ENCODE measurements at places on chromosomes 1 and 21.
A peak's percentile ranks its signal among the peaks of the same experiment; 100 is the strongest.

GRCh38 chr1:111846842-111847241 is 91.1 kb downstream of the DDX20 start:
- no peak for DNase-seq

GRCh38 chr1:176110203-176110602 is 96.9 kb downstream of the COP1 start:
- no peak for DNase-seq

GRCh38 chr1:77282866-77283539 is 1.2 kb downstream of the AK5 start:
- DNase-seq = no peak

DNA sequence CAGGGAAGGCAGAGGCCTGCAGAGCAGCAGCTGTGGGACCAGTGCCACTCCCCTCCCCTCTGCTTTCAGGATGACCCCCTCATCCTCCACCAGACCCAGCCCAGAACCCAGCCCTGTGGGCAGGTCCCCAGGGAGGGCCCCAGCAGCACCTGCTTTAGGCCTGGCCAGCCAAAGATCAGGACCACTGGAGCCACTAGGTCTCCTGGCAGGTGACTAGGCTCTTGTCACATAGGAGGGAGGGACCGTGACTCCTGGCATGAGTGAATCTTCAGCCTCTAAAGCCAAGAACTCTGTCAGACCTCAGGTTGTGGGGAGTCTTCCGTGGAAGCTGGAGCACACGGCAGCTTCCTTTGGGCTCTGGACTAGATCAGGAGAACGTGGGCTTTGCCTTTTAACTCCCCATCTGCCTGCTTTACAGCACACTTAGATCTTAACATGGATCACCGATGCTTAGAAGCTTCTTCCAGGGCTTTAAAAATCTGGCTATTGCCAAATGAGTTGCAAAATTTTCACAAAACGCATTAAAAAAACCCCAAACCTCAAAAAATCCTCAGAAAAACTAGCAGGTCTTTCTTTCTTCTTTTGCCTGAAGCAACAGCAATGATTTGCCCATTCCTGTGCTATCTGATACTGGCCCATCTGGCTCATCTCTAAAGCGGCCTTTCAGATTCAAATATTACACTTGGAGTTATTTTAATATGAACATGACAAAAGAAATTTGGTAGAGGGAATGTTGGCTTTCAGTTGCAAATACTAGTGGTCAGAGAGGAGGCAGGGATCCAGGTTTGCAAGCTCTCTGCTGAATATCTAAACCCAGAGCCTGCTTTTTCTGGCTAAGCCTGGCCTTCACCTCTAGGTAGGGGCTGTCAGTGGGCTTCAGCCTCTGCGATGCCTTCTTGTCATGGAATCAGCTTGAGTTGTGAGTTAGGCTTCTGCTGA is 235.2 kb downstream of the SDCCAG8 start:
- no peak for DNase-seq

DNA sequence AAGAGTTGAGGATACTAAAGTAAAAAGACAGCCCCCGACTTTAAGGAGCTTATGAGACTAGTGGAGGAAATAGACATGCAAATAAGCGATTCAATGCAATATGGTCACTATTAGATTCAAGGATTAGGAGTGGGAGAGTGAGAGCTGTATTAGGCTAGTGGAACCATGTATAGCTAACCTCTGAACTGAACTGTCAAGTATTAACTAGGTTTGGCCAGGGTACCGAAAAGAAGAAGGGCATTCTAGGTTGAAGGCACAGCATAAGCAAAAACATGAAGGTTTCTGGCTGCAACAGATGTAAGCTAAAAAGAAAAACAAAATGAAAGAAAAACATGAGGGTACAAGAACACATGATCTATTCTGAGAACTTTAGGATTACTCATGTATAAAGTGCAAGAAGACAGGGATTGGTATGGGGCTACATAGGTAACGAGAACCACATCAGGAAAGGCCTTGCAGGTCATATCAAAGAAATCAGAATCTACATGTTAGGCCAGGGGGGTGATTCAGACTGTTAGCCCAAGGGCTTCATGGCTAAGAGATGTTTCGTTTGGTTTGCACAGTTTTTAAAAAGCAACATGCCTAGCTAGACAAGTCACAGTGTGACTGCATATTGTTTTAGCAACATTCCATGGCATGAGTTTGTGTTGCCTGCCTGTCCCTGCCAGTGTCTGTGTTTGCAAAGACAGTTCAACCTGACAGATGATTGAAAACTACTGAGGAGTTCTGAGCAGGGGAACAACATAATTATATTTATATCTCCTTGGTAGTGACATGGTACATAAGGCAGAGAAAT is 54.4 kb upstream of the HAO2 start:
- DNase-seq = no peak

DNA sequence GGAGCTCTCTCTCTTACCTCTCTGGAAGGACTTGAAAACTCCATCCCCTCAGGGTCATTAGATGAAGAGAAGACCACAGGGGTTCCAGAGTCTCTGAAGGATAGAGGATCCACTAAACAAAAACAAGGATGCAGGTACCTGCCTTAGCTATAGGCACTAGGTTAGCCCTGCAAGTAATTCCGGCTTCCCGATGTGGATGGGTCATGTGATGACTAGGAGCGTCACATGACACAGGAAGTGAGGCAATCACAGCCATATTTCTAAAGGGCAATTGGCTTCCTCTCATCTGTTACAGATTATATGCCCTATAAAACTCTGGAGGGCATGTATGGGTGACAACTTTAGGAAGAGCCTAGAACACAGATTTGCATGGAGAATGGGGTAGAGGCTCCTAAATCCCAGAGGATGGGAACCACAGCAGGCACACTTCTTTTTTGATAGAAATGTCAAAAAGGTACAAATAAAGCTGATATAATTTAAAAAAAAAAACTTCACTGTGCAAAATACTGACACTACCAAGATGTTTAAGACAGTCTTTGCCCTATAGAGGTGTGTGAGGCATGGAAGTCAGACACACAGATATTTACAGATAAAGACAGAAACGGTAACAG is 14.1 kb downstream of the ENTREP3 start:
- DNase-seq = peak; percentile 67

DNA sequence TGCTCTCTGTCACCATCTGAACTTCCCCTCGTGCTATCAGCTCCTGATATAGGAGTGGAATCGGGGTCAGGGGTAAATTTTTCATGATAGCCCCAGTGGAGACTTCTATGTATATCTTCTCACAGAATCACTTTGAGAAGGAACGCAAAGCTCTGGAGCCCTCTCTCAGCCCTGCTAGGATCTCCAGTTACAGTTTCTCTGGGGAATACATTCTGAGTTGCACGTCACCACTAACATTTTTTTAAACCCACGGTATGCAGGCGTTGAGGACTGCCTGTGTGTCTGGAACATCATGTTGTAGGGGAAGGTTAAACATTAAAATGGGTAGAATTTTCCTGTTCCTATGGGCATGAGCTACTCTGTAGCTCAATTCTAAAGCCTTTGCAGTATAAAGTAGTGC is 116.4 kb upstream of the FAM78B start:
- DNase-seq = no peak

DNA sequence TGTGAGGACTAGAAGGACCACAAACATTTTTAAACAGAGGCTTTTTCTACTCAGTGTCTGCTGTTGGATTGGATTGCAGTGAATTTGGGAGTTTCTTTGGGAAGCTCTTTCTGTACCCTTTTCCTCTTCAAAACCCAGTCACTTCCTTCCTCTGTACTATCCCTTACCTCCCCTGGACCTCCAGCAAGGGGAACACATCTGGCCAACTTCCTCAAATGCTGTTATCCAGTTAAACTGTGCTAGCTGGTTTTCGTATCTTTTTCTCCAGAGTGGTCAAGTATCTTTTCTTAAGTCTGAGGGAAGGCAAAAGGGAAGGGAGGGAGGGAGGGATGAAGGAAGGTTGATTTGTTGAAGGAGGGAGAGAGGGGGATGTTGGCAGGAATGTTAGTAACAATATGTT is 99.2 kb upstream of the TNR start:
- no peak for DNase-seq

DNA sequence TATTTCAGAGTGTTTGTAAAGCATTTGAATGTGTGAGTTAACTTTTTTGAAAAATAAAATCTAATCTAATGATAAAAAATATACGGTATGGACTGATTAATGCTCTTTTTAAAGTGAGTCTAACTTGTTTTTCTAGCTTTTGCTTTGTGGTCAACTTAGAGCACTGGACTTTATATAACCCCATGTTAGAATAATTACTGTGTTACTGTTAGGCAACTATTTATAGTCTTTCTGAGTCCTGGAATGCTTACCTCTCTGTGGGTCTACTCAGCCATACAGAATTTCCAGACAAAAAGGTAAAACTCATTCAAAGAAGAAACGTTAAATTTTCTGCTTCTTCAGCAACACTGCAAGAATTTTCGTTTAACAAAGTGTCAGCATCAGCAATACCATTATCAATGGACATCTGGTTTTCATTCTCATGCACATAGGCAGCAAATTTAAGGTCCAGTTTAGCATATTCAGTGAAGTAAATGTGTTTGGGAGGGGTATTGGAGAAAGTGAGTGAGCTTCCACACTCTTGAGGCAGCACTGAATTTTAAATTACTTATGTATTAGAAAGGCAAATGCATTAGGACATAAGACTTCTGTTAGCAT is 664.7 kb upstream of the NEGR1 start:
- no peak for DNase-seq

GRCh38 chr1:6603238-6603914 is 707 bp upstream of the KLHL21 start:
- DNase-seq = peak; percentile 79

DNA sequence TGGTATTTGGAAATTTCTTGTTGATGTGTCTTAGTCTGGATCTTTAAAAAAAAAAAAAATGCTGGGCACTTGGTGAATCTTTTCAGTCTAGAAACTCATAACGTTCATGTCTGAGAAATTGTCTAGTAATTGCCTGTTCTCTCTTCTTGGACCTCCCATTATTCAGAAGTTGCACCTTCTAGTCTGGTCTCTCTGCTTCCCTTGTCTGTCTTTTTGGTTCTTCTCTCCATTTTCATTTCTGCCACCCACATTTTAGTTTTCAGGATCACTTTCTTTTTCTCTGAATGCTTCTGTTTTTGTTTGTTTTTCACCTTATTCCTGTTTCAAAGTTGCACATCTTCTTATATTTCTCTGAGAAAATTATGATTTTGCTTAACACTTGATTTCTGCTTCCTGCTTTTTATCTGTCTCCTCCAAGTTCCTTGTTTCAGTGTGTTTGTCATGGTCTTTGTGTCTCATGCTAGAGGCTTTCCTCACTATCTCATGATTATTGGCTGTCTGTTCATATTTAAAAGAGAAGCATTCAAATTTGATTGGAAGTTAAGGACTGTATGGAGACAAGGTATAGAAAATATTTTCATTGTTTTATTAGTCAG is 21.3 kb downstream of the BACE2 start:
- DNase-seq = no peak

DNA sequence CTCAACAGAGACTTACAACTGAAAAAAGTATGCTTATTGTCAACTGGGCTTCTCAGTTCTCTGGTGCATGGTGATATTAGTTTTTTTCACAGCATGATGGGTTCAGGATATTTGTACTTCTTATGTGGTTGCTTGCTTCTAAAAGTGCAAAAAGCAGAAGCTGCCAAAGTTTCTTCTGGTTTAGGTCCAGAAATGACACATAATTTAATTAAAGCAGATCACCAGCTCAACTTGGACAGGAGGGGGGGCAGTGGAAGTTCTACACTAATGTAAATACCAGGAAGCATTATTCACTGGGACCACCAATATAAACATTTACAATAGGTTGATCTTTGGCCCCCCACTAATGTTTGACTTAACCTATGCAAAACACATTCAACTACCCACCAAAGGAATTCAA is 354.8 kb upstream of the BRINP3 start:
- DNase-seq = no peak

- DNase-seq = no peak
Observed at GRCh38 chr1:16111771-16112595, 38.5 kb upstream of the FAM131C start.

- no peak for DNase-seq
Observed at GRCh38 chr1:31064718-31065309, 703 bp downstream of the PUM1 start.

GRCh38 chr1:89873288-89873687 is 52.5 kb downstream of the LRRC8D start:
- DNase-seq = no peak

DNA sequence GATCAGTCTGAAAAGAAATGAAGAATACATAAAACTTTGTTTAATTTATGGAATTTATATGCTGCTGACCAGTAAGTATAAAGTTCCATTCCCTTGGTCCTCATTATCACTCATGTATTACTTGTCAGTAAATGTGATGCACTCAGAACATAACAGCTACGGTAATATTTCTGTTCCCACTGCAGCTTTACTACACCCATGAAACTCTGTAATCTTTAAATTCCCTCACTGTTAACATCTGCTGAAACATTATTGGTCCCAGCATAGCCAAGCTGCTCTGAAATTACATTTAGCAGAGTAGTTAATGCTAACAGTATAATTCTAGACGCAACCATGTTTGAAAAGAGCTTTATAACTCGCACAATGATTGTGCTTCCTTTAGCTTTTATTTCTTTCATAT is 238.4 kb downstream of the GPATCH2 start:
- no peak for DNase-seq

DNA sequence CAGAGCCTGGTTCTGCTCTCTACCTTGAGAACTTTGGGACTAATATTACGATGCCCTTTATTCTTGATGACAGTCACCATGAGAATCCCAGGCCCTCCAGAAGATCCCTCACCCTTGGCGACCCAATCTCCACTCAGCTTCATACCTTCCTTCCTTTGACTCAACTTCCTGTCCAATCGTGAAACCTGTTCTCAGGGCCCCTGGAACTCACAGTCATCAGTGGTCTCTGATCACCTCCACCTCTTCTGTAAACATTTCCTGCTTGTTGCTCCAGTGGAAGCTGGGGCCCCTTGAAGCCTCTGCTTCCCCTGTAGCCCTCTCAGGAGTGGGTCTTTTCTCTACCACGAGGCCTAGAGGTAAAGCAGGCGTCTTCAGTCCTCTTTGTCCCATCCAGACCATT is 79.1 kb downstream of the MRPS6 start:
- DNase-seq = no peak

DNA sequence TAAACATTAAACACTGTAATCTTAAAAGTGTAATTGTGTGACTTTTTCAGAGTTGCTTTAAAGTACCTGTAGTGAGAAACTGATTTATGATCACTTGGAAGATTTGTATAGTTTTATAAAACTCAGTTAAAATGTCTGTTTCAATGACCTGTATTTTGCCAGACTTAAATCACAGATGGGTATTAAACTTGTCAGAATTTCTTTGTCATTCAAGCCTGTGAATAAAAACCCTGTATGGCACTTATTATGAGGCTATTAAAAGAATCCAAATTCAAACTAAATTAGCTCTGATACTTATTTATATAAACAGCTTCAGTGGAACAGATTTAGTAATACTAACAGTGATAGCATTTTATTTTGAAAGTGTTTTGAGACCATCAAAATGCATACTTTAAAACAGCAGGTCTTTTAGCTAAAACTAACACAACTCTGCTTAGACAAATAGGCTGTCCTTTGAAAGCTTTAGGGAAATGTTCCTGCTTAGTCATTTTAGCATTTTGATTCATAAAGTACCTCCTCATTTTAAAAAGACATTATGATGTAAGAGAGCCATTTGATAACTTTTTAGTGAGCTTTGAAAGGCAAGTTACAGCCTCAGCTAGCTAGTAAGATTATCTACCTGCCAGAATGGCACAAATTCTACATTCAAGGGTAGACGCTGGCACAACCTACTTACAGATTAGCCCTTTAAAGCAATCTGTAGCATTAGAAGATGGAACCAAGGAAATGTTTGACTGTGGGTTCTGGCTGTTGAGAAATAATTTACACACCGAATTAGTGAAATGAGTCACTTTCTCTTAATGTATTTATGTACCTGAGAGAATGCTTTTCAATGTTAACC is 9.4 kb downstream of the SOD1 start:
- DNase-seq = no peak

- no peak for DNase-seq
Observed at GRCh38 chr1:39886757-39887231, 3.5 kb upstream of the TRIT1 start.
